ENCODE measurements at places on chromosomes 1 and 21.

GRCh38 chr21:42973309-42973990 lies 912 bp upstream of the PKNOX1 start:
- no peak for DNase-seq

DNA sequence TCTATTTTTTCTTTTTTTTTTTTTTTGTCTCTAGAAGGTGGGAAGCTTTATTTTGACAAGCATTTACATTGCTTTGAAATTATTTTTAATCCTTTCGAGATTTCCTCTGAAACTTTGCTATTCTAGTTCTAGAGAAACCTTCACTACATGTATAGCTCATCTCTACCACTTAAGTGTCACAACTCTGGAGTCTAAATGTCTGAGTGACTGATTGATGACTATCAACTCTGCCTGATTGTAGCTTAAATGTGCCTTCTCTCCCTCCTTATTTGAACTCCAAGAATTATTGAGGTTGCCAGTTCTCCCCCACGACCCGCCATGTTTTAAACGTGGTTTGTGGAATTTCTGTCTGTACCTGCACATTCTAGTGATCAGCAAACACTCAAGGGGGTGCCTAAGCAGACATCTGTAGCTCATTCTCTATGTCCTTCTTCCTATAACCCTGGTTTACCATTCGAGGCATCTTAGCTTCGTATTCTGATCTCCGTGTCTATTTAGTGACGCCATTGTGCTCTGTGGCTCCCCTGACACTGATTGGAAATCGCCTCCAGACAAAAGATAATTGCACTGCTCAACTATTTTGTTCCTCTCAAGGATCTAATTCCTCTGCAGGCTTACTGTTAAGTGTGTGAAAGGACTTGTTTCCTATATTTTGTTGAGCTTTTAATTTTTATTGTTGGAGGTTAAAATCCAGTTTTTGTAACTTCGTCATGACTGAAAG lies 1570.6 kb downstream of the BRINP3 start:
- DNase-seq: no peak

DNA sequence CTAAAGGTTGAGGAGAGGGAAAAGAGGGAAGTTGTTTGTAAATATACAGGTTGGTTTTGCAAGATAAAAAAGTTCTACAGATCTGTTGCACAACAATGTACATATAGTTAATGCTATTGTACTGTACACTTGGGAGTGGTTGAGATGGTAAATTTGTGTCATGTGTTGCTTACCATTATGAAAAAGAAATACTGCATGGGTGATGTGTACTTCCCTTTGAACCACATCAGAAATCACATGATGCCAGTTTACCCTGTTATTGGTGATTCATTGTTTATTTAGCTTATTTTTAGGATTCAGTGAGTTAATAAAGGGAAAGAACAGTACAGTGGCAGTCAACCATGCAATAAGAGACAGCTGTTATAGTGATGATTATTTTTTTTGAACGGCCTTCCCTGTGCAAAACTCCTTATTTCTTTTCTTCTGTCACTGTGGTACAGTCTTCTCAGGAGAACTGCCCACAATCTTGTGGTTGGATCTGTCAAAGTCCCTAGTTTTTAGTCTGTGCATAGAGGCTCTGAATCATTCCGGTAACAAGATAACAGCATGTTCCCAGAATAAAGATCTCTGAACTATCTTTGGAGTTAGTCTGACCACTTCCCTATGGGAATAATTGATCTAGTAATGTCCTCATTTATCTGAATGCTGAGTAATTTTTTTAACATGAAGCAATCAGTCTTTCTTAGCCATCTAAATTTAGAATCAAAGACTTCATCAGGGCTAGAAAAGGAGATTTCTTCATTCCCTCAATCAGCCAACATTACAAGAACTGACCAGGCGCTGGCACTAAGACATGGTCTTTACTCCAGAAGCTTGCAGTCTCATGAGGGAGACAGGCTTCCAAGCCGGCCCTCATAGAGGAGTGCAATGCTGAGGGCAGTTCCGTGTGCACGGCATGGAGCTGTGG lies 84.2 kb downstream of the SH3GLB1 start:
- DNase-seq: no peak

DNA sequence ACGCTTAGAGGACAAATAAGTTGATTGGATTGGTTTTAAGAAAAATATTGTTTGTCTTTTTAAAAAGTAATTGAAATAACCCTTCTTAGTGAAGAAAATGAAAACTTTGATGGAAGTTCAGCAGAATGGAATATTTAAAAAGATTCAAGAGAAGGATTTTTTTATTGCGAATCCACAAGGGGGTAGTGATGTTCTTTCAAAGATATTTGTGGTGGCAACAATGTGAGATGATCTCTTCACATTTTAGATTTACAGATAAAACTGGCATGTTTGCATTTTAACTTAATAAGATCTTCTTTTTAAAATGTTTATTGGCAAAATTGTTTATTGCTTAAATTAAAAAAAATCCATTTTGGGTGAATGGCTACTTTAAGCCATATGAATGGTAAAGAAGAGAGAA lies 8.9 kb downstream of the CAMTA1 start:
- DNase-seq: no peak

DNA sequence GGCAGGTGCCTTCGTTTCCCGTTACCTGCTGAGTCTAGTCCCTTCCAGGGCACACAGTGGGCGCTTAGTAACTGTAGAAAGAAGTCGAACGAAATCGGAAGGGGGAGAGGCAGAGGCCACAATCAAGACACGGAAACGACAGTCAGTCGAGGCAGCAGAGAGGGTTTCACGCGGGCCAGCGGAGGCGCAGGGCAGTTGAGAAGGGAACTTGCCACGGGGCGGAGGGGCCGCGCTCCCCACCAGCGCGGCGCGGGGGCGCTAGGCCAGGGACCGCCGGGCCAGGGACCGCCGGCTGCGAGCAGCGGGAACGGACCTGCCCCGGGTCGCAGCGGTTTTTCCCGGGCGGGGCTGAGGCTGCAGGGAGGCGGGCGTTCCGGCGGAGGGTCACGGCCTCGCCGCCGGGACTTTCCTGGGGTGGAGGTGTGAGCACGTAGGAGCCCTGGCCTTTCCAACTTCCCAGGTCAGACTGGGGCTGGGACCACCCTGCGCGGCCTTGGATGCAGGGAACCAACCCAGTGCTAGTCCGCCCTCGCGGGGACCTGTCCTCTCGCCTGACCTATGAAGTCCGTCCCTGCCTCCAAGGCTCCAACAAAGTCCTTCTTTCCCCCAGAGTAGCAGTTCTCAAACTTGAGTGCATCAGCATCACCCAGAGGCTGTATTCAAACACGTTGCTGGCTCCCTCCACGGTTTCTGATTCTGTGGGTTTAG lies 150.1 kb upstream of the FGGY start:
- DNase-seq: peak; percentile 19

DNA sequence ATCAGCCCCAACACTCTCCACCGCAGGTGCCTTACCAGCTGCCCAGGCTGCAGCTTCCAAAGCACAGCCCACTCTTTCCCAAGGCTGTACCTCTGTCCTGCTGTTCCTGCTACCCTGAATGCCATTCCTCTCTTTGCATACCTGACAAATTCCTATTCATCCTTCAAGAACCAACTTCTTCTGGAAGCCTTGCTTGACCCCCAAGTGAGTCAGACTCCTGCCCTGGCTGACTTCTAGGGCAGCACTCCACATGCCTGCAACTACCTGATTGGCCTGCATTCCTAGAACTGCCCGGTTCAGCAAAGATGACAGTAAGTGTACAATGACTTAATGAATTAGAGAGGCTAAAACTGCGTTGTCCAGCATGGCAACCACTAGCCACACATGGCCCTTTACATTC lies 20.8 kb upstream of the PDZK1IP1 start:
- no peak for DNase-seq

DNA sequence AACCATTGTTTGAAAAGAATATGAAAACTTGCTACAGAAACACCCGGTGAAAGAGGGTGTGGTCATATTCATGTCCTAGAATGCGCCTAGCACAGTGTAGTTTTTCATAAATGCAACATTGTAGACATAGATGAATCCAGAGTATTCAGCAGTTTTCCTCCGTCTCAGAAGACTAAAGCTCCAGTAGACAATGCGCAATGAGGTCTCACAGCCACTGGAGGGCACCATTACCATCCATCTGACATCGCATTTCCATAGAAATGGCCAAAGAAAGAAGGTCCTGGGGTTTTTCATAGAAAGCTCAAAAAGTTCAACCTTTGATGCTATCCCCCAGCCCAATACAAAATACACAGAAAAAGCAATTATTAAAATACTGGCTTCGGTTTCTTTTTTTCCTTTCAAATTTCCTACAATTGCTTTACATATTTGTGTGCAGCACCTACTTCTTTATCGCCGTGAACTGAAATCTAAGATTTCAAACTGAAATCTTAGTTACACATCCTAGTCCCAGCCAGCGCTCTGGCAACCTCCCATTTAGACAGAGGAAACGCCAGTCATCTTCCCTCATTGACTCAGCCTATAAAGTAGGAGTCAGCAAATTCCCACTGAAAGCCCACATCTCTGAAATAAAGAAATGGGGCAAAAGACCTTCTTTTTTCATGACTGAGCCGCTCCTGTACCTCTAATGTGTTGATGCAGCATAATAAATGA lies 3.9 kb upstream of the CD58 start:
- DNase-seq: peak; percentile 25

DNA sequence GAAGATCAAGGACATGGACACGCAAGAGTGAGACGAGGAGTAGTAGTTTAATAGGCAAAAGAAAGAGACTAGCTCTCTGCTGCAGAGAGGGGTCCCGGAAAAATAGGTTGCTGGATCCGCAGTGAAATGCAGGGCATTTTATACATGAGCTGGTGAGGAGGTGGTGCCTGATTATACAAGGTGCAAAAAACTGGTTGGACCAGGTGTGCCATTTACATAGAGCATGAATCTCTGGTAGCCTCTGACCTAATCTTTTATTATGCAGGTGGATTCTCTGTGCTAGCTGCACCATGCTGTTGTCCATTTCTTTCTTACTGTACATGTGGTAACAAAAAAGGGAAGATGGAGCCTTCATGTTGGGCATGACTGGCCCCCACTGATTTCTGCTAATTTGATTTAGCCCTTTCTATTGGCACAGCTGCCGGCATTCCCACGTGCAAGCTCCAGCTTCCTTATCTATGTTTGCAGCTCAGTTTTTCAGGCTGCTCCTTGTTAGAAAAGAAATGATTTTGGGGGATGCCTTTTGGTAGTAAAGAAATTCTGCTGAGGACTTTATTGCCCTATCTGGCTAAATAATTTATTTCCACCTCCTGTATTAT lies 548.1 kb downstream of the BRINP3 start:
- no peak for DNase-seq

- no peak for DNase-seq
Measured at GRCh38 chr1:64581135-64581842, 111.4 kb downstream of the CACHD1 start.

GRCh38 chr1:158819461-158820443 lies 11.4 kb upstream of the MNDA start:
- peak; percentile 1 for DNase-seq

DNA sequence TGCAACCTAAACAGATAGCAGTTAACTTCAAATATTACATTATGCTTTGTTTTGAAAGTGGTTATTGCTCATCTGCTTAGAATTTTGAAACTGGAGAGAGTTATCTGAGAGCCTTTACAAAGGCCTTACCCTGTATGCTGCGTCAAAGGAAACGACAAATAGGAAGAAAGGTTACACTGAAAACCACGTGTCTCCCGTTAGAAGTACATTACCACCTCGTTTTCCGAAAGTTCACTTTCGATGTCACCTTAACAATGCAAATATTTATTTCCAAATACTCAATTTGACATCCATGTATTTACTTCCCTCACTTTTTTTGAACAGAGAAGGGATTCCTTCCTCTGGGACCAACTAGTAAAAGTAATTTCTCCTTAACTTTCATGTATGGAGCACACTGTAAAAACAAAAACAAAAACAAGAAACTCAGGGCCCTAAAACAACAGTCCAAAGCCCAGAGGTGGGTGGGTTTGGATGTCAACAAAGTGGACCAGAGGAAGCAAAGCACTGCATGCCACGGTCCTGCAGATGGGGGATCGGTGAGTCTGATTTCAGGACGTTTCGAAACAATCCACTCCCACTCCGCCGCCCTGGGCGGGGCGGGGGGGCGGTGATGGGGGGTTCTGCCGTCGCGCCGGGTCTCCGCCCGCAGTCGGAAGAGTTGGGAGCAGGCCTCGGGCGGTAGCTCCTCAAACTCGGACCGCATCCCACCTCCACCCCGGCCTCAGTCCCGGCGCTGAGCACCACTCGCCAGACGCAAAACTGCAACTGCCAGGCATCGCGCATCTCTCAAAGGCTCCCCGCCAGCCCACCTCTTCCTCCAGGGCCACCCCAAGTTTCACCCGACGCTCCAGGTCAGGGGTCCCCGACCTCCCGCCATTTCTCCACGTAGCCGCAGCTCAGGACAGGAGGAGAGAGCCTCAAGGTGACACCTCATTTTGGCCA lies 841 bp downstream of the ADSS2 start:
- peak; percentile 46 for DNase-seq

DNA sequence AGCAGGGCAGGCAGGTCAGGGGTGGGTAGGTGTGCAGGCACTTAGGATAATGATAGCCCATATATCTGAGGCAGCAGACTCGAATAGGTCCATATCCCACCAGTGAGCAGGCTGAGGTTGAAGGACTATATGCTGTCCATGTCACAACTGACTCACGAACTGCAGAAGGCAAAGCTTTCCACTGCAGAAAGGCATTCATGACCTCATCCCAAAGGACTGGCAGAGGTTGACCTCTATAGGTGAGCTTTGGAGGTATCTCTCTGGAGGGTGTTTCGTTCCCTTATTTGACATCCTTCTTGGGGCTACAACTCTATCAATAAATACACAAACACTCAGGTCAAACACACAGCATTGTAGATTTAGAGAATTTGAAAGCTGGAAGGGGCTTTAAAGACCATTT lies 42.8 kb upstream of the MARK1 start:
- no peak for DNase-seq

- DNase-seq: no peak
Measured at GRCh38 chr1:214317734-214318133, 36.8 kb downstream of the SMYD2 start.

DNA sequence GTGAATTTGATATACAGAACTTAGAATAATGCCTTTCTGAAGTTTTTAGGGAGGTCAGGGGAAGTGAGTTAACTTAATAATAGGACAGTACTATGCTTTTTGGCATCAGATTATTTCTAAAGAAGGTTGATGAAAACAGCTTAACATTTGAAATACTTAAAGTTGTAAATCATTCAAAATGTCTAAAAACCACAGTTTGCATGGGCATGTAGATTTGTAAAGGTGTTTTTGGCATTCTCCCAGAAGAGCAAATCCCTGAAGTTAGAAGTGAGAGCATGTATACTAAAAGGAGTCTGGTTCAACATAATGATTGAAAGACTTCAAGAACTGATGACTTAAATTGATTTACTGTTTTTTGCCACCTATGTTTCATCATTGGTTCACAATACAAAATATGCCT lies 6.7 kb downstream of the DR1 start:
- DNase-seq: no peak

- DNase-seq: no peak
Measured at GRCh38 chr21:38984568-38984967, 178.8 kb downstream of the ETS2 start.

- peak; percentile 7 for DNase-seq
Measured at GRCh38 chr1:231919886-231920285, 293.3 kb downstream of the DISC1 start.

Measured in activated gamma-delta T cell treated with anti-CD3 and anti-CD28 coated beads, Interleukin-2, amount 50 U/mL, for 16 hours (primary cell).